ENCODE measurements at places on chromosomes 6 and 20. TPM values are rescaled to one million over a fixed set of nuclear protein-coding genes. Genes with fewer than 3 reads are reported as not detected.

Gene ANKEF1
- 1.5 TPM for total RNA-seq

Gene ZC2HC1B
- total RNA-seq = not detected

Gene CGA
- not detected for total RNA-seq

Gene C20orf141
- total RNA-seq = not detected
